GM20000 (cell line): ENCODE measurements at places on chromosomes 5 and 9.

- DNase-seq = no peak
These were observed 178.3 kb upstream of the IRX2 start for GRCh38 chr5:2929779-2930178.

- no peak for DNase-seq
These were observed 85.6 kb upstream of the ATP10B start for GRCh38 chr5:160937570-160937969.

- no peak for DNase-seq
These were observed 3.2 kb downstream of the CER1 start for GRCh38 chr9:14719231-14719923.

DNA sequence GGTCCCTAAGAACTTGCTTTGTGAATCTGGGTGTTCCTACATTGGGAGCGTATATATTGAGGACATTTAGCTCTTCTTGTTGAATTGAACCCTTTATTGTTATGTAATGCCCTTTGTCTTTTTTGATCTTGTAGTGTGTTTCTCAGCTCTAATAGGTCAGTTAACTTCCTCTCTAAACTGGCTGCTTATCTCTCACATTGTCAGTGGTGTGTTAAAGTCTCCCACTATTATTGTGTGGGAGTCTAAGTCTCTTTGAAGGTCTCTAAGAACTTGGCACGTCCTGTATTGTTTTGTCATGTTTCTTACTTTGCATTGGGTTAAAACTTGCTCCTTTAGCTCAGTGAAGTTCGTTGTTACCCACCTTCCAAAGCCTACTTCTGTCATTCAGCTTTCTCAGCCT is 36.2 kb downstream of the RIC1 start:
- DNase-seq = no peak

DNA sequence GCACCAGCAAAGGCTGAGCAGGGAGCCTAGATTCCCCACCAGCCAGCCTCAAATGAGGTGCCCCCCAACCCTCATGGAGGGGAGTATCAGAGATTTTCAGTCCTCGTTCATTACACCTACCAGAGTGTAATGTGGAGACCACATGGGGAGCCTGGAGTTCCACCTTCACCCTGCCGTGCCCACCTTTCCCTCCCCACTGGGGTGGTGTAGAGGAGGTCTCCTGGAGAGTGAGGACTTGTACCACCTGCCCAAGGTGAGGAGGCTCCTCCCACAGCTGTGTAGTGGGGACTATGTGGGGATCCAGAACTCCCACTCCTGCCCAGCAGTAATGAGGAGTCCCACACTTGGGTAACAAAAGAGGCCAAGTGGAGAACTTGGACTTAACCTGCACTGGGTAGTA is 221.8 kb downstream of the SAXO1 start:
- no peak for DNase-seq

DNA sequence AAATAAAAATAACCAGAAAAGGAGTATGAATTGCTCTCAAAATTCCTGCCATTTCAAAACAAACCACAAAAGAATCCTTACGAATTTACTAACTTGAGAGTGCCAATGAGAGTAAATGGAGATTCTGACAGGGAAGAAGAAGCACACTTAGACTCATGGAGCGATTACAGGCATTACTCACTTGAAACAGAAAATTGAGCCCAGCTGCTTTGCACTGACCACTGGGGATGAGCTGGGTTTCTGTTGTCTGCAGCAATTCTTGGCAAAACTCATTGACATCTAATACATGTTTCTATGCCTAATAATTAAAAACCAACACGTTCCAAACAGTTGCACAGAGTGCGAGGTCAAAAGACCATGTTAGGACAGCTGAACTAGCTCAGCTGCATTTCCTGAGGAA is 731.6 kb downstream of the DNAH5 start:
- DNase-seq = no peak

- no peak for DNase-seq
These were observed 50.4 kb downstream of the RASGRF2 start for GRCh38 chr5:81010336-81011169.

- DNase-seq = no peak
These were observed 22.2 kb downstream of the RCL1 start for GRCh38 chr9:4814913-4815312.

- DNase-seq = no peak
These were observed 128.0 kb downstream of the SYK start for GRCh38 chr9:90929626-90930025.

- no peak for DNase-seq
These were observed 18.9 kb downstream of the PDE4D start for GRCh38 chr5:59874675-59875074.

DNA sequence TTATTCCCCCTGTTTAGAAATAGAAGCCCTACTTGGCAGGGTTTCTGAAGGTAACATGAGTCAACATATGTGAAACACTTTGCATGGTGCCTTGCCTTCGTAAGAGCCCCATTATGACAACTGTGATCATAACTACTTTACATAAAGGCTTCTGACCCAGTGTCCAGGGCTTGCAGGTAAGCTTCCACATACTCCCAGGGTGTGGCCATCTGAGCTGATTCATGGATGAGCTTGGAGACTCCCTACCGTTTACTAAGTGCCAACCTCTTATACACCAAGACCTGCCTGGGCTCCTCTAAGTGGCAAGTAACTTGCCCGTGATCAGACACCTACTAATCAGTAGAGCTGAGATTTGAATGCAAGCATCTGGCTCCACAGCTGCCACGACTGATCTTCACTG is 62.8 kb upstream of the C5orf58 start:
- DNase-seq = no peak

- no peak for DNase-seq
These were observed 61.3 kb downstream of the GLIS3 start for GRCh38 chr9:4238522-4238921.

GRCh38 chr5:10588779-10589447 is 25.0 kb downstream of the ANKRD33B start:
- DNase-seq = peak; percentile 25

- no peak for DNase-seq
These were observed 331.3 kb upstream of the SEMA6A start for GRCh38 chr5:116905885-116906284.

DNA sequence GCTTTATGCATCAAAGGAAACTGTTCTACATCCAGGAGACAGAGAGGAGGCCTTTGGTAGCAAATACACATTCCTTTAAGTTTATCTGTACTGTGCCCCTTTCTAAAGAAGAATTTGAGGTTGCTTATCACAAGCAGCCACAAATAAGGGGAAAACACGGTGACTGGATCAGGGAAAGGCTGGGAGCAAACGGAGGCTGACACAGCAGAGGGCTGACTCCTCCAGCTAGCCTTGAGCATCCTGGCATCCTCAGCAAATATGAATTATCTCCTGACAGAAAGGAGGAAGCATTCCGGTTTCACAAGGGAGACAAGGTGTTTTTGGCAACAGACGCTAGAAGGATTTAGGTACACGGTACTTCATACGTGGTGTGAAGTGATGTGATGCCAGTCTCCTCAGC is 133.5 kb downstream of the DCP2 start:
- no peak for DNase-seq

GRCh38 chr5:169904508-169904907 is 75.8 kb downstream of the INSYN2B start:
- DNase-seq = no peak

- no peak for DNase-seq
These were observed 245.5 kb downstream of the HSPA4 start for GRCh38 chr5:133297293-133297692.

GRCh38 chr9:18798508-18799290 is 234.3 kb downstream of the SAXO1 start:
- no peak for DNase-seq

GRCh38 chr5:109989161-109989560 is 299.4 kb downstream of the MAN2A1 start:
- DNase-seq = no peak

- no peak for DNase-seq
These were observed 20.6 kb downstream of the IFNW1 start for GRCh38 chr9:21121079-21121478.

GRCh38 chr9:1331546-1332038 is 281.4 kb downstream of the DMRT2 start:
- no peak for DNase-seq

DNA sequence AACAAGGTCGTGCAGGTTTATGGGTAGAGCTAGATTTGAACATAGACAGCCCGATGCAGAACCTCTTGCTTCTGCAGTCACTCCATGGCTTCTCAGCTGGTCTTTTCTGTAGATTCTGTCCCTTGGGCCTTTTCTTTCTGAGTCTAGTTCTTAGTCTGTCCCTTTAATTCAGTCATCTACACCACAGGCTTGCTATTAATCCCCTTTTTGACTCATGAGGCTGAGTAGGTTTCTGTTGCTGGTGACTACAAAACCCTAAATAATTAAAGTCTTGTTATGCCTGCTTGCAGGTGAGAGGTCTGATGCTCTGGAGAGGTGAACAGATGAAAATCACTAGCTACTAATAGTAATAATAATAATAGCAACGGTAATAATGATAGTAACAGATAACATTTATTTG is 19.3 kb upstream of the STRBP start:
- DNase-seq = no peak

DNA sequence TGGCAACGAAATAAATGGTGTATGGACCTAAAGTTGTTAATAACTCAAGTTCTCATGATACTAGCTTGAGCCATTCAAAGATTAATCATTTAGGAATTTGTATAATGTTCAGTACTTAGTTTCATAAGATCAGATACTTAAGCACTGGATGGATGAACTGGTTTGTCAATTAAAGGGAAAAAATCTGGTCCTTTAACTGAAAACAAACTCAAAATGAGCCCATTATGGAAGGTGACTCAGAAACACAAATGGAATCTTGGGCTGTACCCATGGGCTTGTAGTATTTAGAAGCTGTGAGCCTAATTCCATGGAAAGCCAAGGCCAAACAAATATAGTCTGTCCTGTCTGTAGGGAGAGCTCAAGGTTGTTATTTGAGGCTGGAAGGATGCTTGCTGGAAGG is 27.6 kb upstream of the ADRB2 start:
- DNase-seq = no peak

DNA sequence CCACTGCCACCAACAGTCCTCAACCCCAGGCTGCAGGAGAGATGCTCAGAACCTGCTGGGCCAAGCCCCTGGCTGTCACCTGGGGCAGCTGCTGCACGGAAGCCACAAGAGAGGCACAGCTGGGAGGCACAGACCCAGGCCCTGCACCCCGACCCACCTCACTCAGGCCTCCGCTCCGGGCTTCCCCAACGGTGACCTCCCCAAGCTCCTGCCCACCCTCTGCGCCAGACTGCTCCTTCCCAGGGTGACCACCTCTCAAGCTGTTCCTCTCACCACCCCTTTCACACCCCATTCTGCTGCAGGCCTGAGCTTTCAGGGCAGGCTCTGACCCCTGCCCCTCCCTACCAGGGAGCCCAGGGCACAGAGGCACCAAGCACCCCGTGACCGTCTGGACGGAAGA is 33.0 kb downstream of the VAV2 start:
- no peak for DNase-seq

- DNase-seq = no peak
These were observed 24.6 kb downstream of the MFAP3 start for GRCh38 chr5:154063372-154063771.

DNA sequence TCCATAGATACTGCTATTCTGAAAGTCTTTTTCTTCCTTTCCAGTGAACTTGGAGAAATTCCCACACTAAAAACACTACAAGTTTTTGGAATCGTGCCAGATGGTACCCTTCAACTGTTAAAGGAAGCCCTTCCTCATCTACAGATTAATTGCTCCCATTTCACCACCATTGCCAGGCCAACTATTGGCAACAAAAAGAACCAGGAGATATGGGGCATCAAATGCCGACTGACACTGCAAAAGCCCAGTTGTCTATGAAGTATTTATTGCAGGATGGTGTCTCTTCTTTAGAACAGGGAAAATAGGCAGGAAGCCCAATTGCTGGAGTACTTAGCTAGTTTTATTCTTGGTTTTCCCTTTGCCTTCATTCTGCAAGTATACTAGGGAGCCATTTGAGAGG is 29.9 kb downstream of the SKP2 start:
- no peak for DNase-seq

GRCh38 chr9:80437825-80438224 is 866.1 kb downstream of the TLE4 start:
- DNase-seq = no peak

DNA sequence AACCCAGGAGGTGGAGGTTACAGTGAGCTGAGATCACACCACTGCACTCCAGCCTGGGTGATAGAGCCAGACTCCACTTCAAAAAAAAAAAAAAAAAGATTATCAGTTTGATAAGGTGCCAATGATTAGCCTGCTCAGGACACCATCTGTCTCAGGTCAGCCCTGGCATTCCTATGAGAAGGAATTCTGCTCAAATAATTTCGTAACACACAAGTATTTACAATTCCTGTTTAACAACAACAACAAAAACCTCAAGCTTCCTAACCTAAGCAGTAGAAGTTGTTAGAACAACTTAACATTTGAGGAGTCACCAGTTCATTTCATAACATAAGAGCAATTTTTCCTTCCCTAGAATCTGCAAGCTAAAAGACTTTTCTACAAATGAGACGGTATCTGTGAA is 85.0 kb downstream of the LHFPL2 start:
- DNase-seq = no peak

- DNase-seq = no peak
These were observed 210.1 kb downstream of the MTRR start for GRCh38 chr5:8079056-8079455.

GRCh38 chr9:98518556-98518955 is 190.2 kb downstream of the GABBR2 start:
- DNase-seq = no peak

DNA sequence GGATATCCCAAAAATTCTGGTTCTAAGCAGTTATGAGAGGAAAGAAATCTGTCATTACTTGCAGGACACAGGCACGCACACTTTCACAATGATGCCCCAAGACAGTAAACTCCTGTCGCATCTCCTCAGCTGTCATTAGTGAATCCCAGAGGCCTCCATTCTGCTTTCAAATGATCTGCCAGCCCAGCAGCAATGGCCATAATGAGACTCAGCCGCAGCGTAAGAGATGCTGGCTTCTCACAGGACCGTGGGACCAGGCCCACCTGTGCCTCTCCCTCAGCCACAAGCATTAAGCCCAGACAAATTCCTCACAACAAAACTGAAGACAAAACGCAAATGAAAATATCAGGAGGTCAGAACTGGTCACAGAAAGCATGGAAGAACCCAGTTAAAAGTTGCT is 98.0 kb upstream of the VLDLR start:
- no peak for DNase-seq

DNA sequence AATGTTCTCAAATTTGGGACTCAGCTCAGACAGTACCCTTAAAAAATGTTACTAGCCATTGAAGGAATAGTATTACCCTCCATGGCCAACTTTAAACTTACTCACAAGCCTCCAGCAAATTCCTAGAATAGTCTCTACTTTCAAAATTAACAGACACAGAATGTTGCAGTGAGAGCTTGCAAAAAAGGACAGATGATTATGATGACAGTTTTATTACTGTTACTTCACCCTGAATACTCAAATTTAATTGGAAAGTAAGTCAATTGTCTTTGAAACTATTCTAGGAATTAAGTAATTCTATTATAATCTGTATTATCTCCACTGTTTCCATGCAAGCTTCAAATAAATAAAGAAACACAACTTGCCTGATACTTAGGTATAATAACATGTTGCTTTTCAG is 288.3 kb downstream of the SLF1 start:
- no peak for DNase-seq

GRCh38 chr9:110949081-110949480 is 89.2 kb downstream of the LPAR1 start:
- no peak for DNase-seq
